ENCODE measurements at places on chromosomes 6 and 20. TPM values are rescaled to one million over a fixed set of nuclear protein-coding genes. Genes with fewer than 3 reads are reported as not detected.

CLPSL2 gene
- not detected for total RNA-seq

UBD gene
- total RNA-seq, result not detected

CRIP3 gene
- total RNA-seq, result 0.47 TPM

YIPF3 gene
- total RNA-seq, result 131 TPM

USP49 gene
- 0.60 TPM for total RNA-seq

ARFGEF3 gene
- 0.12 TPM for total RNA-seq

ADAM33 gene
- 111 TPM for total RNA-seq

SCAF8 gene
- 23.1 TPM for total RNA-seq

OTOR gene
- not detected for total RNA-seq

EYS gene
- total RNA-seq, result not detected

FAM209B gene
- not detected for total RNA-seq

HUS1B gene
- total RNA-seq, result not detected

CST2 gene
- not detected for total RNA-seq

LAMA2 gene
- 154 TPM for total RNA-seq

FAM83D gene
- 4.4 TPM for total RNA-seq

BPIFB4 gene
- total RNA-seq, result not detected

TUBE1 gene
- 21.6 TPM for total RNA-seq

RIPPLY2 gene
- total RNA-seq, result not detected

ELOVL2 gene
- 0.09 TPM for total RNA-seq

SLC12A5 gene
- total RNA-seq, result not detected

SLA2 gene
- total RNA-seq, result not detected

C20orf202 gene
- total RNA-seq, result 0.58 TPM

REM1 gene
- 4.1 TPM for total RNA-seq

ARMH2 gene
- not detected for total RNA-seq

CGAS gene
- 2.7 TPM for total RNA-seq

CD83 gene
- total RNA-seq, result 4.9 TPM

KIF3B gene
- total RNA-seq, result 16.0 TPM

TSBP1 gene
- not detected for total RNA-seq

SNX14 gene
- 52.5 TPM for total RNA-seq

NFATC2 gene
- not detected for total RNA-seq

TMEM63B gene
- 25.8 TPM for total RNA-seq

TNF gene
- total RNA-seq, result not detected

NKX2-4 gene
- not detected for total RNA-seq

NMBR gene
- total RNA-seq, result not detected

TPD52L1 gene
- total RNA-seq, result 17.2 TPM

DEFB124 gene
- 2.1 TPM for total RNA-seq

CALHM6 gene
- 0.68 TPM for total RNA-seq

SLC13A3 gene
- 1.5 TPM for total RNA-seq

TRERF1 gene
- 3.6 TPM for total RNA-seq

HLA-DQA1 gene
- total RNA-seq, result not detected

MCCD1 gene
- total RNA-seq, result not detected

UBE2C gene
- total RNA-seq, result 7.2 TPM

C6orf141 gene
- total RNA-seq, result 1.0 TPM
